ENCODE measurements at places on chromosomes 3 and 15.

DNA sequence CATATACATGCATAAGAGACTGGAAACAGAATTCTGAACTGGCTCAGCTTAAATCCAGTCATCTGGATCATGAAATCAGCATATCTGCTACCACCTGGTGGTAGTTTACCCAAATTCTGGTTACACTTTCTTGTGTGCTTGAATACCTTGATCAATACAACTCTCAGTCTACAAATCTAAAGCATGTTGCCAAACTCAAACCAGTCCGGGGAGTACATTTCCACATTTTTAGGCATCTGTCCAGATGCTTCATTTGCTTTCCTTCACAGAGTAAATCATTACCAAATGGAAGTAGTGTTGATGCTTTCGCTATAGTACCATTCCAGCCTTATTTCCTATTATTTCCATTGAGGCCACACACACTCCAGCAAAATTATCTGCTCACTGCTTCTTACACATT lies 126.4 kb downstream of the P2RY1 start:
- DNase-seq, result no peak

- DNase-seq, result no peak
Measured at GRCh38 chr3:58355179-58355578, 22.5 kb downstream of the PXK start.

DNA sequence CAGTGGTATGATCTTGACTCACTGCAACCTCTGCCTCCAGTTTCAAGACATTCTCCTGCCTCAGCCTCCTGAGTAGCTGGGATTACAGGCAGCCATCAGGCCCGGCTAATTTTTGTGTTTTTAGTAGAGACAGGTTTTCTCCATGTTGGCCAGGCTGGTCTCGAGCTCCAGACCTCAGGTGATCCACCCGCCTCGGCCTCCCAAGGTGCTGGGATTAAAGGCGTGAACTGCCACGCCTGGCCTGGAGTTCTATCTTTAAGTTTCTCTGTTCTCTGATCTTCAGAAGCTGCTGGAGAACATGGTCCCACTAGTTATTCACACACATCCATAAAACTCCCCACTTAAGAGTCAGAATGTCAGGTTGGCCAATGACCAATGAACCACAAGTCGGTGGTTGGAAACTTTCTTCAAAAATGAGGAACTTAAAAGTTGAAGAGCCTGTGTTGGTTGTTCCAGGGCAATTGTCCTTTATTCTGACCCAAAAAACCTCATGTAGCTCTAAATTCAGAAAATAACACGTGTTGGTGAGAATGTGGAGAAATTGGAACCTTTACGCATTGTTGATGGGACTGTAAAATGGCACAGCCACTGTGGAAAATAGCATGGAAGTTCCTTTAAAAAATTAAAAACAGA lies 55.9 kb upstream of the PIK3CB start:
- DNase-seq, result no peak

GRCh38 chr3:48432411-48433371 lies 2.8 kb upstream of the PLXNB1 start:
- no peak for DNase-seq

GRCh38 chr3:69020424-69020823 lies 6.9 kb upstream of the EOGT start:
- no peak for DNase-seq

- no peak for DNase-seq
Measured at GRCh38 chr15:63212050-63213004, 22.9 kb downstream of the RAB8B start.

DNA sequence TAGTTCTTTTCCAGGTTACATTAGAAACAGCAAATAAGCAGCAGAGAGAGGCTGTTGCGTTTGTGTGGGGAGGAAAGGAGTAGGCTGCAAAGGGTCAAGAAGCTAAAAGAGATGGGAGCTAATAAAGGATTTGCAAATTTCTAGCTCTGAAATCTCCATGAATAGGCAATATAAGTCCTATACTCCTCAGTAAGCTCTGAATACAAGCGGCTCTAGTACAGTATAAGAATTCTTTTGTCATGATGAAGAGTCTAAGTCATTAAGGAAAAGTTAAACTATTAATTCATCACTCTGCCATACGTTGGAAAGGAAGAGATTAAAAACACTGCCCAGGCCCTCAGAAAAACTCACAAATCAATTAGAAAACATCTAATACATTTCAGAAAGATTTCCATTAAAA lies 59.3 kb downstream of the CEP152 start:
- DNase-seq, result no peak

DNA sequence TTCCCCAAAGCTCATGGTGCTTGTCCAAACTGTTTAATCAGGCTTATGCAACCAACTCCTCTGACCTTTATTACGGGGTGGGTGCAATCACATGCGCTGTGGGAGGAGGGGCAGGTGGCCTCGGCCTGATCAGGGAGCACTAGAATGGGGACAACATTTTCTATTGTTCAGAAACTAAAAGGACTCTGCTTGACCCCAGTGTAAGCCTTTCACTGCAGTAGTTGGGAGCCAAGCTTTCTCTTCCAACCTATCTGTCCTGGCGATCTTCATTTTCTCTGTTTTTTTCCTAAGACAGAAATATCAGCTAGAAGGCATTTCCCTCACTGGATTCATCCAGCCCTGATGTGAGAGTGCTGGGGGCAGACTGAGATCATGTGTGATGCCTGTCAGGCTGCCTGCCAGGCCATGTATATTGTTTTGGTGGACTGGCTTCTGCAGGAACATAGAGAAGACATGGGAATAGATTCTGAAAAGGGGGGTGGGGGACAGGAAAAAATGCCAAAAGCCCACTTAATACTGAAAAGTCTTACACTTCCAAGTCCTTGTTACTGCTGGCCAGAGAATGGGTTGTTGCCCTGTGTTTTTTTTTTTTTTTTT lies 627.0 kb upstream of the TBL1XR1 start:
- no peak for DNase-seq

DNA sequence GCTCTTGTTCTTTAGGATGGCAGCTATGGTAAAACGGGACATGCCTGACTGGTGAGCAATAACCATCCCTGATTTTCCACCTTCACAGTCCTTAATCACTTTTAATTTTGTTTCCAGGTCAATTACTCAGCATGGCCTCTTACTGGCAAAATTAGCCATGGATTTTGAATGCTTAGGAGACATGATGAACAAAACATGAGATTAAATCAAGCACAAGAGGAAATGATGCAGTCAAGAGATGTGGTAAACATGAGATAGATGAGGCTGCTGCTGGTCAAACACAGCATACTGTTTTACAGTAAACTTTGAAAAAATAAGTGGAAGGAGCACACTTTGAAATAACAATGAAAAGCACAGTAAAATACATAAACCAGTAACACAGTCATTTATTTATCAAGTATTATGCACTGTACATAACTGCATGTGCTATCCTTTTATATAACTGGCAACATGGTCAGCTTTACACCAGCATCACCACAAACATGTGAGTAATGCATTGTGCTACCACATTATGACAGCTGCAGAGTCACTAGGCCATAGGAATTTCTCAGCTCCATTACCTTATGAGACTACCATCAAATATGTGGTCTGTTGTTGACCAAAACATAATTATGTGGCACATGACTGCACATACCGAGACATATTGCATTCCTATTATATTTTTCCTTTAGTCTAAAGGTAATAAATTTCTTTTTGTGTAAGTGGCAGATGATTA lies 30.1 kb upstream of the ZNF502 start:
- no peak for DNase-seq

DNA sequence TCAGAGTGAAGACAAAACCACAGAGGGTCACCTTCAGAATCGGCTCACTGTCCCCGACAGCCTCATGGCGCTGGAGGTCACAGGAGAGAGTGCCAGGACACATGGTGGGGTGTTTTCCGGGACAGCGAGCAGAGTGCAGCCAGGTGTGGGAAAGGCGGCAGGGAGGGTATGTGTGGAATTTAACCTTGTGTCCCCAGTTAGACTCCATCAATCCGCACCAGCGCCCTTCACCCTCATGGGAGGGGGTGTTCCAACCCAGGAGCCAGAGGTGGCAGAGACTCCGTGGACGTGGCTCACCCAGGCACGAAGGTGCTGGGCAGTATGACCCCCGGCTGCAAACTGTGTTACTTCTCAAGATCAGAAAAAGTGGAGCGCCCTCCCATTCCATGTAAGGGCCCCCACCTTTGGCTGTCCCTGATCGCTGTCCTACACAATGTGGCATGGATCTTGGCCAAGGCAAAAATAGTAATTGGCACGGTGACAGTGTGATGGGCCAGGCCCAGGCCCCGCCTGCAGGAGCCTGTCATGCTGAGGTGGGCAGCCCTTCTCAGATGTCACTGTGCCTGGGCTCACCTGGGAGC lies 190.3 kb downstream of the XXYLT1 start:
- DNase-seq, result no peak

GRCh38 chr3:15010664-15011063 lies 54.5 kb downstream of the MRPS25 start:
- no peak for DNase-seq

GRCh38 chr3:148381051-148381450 lies 316.7 kb upstream of the AGTR1 start:
- DNase-seq, result no peak

GRCh38 chr3:98991393-98991792 lies 89.9 kb upstream of the DCBLD2 start:
- no peak for DNase-seq

DNA sequence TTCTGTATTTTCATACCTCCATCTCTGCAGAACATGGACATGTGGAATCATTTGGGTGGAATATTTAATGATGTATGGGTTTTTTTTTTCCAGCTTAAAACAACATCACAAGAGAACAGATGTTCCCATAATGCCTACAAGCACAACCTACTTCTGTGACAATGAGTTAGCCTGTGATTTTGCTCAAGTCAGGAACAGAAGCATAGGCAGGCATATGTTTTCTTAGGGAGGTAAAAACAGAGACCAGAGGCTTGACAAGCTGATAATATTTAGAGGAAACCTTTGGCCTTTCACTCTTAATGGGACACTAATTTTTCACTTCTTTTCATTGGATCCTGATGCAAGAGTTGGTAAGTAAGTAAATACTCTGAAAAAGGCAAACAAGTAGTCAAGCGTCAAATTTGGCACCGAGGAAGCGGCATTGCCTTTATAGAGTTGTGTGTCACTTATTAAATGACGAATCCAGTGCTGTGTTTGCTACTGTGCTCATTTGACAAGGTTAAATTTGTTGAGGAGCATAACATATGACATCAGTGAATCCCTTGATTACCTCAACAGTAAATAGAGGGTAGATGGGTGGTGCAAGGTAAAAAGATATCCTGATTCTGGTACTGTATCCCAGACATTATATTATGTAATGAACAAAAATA lies 66.7 kb upstream of the RBMS3 start:
- DNase-seq, result no peak

GRCh38 chr3:12470680-12471079 lies 13.6 kb upstream of the TSEN2 start:
- DNase-seq, result no peak

- DNase-seq, result no peak
Measured at GRCh38 chr3:156768390-156768789, 57.8 kb upstream of the LEKR1 start.

GRCh38 chr3:79006077-79006476 lies 761.7 kb downstream of the ROBO1 start:
- no peak for DNase-seq

GRCh38 chr15:43880406-43881194 lies 53.8 kb downstream of the WDR76 start:
- no peak for DNase-seq

DNA sequence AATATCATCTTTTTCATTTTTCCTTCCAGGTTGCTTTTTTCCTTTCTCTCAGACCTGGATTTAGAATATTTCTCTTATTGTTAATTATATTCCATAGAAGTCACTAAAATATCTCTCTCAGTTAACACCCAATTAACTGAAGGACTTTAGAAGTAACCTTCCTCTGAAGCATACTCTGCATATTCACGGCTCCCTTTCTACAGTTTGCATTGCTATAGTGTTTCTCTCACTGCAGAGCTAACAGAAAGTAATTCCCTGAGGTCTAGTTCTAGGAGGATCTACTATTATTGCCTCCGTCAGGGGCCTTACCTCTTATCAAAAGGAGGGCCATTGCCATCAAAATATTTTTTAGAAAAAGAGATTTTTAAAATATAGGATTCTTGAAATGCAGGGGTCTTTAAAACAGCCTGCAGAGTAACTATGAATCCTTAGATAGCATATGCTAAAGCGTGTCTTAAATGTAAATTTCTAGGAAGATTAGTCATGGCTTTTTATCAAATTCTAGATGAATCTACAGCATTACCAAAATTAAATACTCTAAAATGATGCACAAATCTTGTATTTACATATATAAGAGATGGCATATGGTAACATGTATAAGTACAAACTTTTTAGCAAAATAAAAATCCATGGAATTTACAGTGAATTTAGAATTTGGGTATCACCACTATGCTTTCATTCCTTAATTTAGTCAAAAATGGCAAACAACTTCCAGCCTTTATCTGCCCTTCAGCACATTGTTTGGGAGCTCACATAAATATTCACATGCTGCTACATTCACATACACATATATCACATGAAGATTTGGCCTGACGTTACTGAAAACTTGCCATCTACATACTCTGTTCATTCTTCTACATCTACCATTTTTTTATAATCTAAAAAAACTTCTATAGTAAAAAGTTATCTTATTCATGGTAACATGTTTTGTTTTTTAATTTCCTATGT lies 696.8 kb downstream of the OTOL1 start:
- DNase-seq, result no peak

DNA sequence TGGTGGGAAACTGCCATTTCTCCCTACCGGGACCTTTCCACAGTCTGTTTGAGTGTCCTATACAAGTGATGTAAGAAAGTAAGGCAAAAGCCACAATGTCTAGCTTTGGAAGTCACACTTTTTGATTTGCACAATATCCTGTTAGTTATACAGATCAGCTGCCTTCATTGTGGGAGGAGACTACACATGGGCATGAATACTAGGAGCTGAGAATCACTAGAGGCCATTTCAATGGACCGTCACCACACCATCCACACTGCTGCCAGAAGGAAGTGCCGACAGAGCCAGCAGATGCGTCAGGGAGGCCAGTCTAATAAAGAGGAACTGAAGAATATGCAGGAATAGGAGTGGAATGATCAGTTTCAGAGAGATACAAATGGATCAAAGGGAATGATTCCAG lies 65.8 kb downstream of the SCN11A start:
- no peak for DNase-seq

GRCh38 chr15:50302581-50302980 lies 37.1 kb upstream of the HDC start:
- DNase-seq, result no peak

DNA sequence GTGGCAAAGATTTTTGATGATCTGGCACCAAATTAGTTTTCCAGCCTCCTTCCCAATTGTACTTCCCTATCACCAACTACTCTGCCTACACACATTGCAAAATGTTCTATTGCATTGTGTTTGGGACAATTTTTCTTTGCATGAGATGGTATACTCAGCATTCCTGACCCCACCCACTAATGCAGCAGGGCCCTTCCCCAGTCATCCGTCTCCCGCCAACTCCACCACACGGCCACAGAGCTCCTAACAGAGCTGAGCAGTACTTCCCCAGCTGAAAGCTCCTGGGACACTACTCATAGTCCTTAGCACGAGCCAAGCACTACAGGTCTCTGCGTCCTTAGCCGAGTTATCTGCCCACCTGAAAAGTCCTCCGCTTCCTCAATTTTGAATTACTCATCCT lies 34.2 kb downstream of the TXNRD3 start:
- no peak for DNase-seq

Data from left hindlimb (tissue), 1 donor.